ENCODE measurements at places on chromosomes 5 and 9.

DNA sequence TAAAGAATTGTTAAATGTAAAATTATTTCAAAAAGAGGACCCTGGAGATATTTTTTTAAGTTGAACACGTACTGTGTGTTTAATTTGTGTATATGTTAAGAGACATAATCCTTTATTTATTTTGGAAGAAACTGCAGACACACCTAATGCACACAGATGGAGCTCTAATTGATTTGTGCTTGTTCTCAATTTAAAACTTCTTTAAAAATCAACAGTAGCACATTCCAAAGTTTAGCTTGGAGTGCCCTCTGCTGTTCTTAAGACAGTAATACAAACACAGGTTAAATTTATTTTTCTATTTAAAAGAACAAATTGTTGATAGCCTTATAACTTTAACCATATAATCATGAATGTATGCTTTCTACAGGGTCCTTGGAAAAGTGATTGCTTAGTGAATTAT is 277.6 kb upstream of the ADAMTS16 start:
- peak; percentile 60 for DNase-seq

GRCh38 chr9:30039712-30040111 is 2344.7 kb upstream of the ACO1 start:
- peak; percentile 24 for DNase-seq

DNA sequence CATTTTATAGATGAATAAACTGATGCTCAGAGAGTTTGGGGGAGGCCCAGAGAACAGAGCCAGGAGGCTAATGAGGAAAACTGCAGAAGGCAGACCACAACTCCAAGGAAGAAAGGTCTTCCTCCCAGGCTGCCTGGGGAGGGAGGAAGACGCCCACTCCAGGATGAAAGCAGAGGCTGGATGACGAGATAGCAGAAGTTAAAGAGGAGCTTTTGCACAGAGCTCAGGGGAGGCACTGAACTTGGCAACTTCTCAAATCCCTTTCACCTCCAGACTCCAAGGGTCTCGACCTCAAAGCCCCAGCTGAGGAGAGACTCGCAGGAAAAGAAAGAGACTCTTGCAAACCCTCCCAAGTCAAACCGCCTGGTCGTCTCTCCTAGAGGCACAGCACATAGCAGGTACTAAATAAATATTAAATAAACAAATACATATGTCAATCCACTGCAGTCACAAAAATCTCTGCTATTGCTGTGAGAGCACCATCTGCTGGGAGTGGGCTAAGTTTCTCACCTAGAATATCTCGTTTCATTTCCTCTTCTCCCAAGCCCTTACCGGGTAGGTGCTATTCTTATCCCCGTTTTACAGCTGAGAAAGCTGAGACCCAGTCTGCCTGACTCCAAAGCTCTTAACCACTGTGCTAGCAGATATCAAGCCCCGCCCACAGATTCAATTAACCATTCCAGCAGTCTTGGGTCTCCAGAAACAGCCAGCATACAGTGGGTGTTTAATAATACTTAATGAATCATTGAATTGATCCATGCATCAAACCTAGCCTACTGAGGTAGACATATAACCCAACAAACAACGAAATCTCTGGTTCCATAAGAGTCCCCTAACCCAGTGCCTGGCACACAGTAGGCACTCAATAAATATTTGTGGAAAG is 97.8 kb upstream of the HAND1 start:
- DNase-seq: no peak

DNA sequence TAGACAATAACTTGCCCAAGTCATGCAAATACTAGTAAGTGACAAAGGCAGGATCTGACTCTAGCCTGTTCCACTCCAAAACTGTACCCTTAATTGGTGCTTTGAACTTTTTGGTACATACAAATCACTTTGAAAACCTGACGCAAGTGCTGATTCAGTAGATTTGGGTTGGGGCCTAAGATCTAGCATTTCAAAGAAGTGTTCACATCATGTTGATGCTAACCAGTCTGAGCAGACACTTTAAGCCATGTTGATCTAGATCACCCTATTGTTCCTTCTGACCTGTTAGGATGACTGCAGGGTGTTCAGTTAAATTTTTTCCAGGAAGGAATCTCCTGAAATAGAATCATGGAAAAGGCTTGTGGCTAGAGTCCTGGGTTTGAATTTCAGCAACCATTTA is 57.7 kb upstream of the CPEB4 start:
- no peak for DNase-seq

- DNase-seq: no peak
Observed at GRCh38 chr9:89498852-89499480, 1.1 kb upstream of the SEMA4D start.

DNA sequence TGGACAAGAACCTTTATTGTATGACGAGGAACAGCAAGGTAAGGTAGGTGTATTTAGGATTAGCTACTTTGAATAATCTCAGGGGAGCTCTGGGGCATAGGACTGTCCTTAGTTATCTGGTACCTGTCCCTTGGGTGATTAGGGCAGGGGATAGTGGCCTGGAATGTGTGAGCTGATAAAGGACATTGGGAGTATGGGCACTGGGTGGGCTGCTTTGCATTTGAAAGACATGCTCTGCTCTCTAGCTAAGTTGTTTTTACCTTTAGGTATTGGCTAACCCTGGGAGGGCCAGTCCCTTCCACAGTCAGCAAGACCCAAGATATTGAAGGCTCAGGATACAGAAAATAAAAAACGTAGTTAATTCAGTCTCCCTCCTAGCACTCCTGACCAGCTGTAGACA is 282.8 kb upstream of the C9orf72 start:
- DNase-seq: no peak

DNA sequence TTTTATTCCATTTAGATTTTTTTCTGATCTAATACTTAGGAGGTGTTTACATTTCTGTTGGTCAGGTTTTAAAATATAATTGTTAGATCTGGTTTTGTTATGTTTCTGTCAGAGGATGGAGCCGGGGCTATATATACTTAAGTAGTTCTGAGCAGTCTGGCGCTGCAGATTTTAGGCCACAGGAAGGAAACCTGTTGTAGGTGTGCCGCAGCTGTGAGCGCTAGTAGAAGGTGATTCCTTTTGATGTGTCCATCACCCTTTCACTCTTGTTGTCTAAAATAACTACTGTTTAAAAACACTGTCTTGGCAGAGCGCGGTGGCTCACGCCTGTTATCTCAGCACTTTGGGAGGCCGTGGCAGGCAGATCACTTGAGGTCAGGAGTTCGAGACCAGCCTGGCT is 17.0 kb downstream of the ZBTB34 start:
- no peak for DNase-seq

DNA sequence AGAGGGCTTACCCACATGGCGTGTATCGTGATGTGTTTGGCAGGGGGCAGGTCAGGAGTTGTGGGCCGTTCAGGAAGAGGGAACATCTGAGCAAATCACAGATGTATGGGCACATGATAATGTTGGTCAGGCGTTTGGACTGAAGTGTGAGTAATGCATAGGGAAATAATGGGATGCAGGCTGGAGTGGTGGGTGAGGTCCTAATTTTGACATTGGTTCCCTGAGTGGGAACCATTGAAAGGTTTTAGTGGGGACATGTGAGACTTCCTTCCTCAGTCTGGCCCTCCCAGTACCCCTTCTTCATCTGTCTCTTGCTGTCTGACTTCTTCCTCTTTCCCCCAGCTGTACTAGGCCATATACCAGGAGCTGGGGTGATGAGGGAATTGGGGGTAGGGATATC is 7.6 kb downstream of the OTULIN start:
- DNase-seq: no peak

DNA sequence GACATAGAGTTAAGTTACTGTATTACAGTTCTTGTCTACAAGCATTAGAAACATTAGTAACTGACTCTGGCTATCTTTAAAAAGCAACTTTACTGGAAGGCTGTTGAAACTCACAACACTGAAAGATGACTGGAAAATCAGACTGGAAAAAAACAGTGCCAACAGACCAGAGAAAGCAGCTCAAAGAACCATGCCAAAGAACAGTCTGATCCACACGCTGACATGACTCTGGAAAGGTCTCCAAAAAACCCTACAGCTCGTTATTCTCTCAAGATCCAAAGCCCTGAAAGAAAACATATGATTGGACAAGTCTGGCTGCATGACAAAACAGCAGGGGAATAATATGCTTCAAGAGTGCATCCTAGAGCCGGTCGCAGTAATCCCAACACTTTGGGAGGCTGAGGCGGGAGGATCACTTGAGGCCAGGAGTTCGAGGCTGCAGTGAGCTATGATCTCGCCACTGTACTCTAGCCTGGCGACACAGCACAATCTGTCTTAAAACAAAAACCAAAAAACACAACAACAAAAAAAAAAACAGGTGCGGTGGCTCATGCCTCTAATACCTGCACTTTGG is 5.6 kb downstream of the GOLPH3 start:
- DNase-seq: no peak

GRCh38 chr5:137758715-137759306 is 4.6 kb upstream of the HNRNPA0 start:
- DNase-seq: no peak

DNA sequence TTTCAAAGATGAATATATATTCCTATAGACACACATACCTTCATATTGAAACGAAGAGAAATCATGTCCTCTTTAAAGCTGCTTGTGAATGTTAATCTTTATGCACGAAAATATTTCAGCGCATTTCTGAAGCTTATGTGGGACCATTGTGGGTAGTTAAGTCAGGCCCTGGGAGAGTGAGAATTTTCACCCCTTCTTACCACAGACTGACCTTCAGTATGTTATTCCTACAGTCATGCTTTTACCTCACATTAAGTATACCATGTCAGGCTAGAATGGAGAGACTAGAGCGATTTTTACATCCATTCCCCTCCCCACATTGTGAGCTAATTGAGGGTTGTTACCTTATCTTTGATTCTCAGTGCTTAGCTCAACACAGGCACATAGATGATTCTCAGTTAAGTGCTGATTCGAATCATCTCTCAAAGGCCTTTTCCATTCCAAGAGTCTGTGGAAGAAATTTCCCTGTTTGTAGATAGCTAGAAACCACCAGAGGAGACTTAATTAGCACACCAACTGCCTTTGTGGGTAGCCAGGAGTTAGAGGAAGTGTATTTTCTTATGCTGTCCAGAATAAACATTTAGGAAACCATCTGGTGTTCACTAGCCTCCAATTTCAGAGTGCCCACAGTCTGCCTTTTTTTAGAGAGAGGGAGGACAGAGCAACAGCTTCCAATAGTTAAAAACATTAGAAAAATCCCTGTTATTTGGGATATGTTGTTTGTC is 110.5 kb downstream of the MEGF10 start:
- DNase-seq: no peak

DNA sequence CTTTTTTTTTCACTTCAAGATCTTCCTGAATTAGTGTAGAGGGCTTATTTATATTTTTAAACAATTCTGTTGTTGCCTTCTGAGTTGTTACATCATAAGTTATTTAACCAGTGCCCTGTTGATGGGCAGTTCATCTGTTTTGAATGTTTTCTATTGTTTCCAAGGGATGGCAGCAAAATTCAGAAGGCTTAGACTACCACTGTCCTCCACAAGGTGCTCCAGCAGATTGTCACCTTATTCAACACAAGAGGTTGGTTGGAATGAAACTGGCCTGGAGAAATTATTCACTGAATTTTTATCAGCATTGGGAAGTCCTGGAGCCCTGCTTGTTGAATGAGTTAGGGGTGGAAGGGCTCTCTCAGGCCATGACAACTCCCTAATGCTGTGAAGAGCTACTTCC is 1.3 kb upstream of the KLHL9 start:
- no peak for DNase-seq

DNA sequence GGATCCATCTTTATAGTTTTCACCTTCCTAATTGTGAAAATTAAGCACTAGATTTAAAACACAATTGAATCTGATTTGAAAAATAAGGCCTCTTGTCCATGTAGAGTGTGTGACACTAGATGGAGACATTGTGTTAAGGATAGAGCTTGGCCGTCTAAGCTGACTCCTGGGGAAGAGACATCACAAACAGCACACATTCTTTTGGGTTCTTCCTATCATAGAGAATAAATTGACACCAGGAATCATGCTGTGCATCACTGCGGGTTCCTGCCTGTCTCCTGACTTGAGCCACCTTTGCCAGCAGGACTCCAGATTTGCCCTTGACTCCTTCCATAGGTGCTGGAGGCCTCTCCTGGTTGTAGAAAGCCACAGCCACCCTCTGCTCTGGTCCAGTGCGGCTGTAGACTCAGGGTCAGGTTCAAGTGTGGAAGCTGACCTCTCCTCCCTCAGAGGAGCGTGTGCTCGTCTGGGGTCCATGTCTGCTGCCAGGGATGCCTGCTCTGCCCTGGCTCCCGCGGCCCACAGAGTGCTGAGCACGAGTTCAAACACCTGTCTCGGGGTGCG is 11.2 kb downstream of the ROPN1L start:
- DNase-seq: peak; percentile 87

GRCh38 chr5:169307646-169308045 is 6.7 kb upstream of the SLIT3 start:
- peak; percentile 0 for DNase-seq

DNA sequence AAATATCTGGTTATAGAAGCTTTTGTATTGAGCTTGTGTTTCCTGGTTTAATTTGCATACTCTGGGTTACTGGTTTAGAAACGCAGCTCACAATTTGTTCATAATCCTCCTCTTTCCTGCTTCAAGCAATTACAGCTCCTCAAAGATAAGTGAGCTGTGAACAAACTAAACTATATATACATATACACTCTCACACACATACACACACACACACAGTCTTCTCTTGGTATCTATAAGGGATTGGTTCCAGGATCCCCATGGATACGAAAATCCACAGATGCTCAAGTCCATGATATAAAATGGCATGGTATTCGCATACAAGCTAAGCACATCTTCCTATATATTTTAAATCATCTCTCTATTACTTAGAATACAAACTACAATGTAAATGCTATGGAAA is 510.9 kb upstream of the CDH18 start:
- no peak for DNase-seq

DNA sequence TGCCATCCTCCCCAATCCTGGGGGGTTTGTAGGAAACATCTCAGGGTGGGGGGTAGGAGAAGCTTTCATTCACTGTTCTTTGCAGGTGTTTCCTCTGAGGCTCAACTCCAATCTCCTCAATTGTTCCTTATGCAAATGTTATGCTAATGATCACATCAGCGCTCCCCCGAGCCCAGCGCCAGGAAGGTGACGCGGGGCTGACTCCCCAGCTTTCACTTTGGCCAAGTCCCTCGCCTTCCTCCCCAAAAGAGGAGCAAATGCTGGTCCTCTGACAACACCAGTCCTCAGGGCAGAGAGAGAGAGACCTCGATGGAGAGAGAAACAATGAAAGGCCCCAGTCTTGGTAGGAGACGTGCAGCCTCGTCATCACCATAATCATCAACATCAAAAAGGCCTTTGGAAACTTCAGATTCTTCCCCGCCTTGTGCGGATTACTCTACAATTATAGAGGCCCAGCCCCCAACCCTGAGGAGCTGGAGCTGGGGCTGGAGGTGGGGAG is 39.1 kb downstream of the PCDH1 start:
- no peak for DNase-seq

DNA sequence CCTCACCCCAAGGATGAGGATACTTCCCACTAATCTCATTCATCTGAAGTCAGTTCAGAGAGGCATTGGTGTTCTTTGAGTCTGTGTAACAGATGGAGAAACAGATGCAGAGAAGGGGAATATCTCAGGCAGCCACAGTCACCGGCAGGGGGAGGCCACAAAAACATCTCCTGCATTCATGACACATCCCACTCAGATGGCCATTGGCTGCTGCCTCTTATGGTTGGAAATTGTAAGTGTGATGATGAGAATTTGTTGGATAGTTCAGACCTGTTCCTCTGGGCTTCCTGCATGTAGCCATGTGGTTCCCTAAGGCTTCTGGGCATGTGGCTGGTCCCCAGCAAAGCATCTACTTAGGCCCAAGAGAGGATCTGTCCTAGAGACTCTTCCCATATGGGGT is 45.9 kb upstream of the GABRP start:
- DNase-seq: no peak

GRCh38 chr5:749101-749670 is 35.3 kb downstream of the ZDHHC11B start:
- DNase-seq: no peak
